Kidney epithelial cell (primary cell): ENCODE measurements at places on chromosomes 7 and 10.

DNA sequence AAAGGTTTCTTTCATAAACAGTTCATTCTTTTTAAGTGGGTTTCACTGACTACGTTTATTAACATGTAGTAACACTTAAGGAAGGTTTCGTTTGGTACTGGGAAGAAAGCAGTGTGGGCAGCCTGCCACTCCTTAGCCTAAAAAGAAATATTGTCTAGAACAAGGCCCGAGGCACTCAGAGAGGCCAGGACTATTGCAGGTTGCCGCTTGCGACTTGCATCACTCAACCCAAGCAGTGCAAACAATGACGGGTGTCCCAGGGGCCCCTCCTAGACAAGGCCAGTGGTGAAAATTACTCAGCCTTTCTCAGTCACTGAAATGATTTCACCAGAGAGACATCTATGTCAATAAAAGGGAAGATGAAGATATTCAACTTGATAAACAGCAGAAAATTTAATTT, 243.9 kb downstream of the SNX13 start:
- no peak for DNase-seq

DNA sequence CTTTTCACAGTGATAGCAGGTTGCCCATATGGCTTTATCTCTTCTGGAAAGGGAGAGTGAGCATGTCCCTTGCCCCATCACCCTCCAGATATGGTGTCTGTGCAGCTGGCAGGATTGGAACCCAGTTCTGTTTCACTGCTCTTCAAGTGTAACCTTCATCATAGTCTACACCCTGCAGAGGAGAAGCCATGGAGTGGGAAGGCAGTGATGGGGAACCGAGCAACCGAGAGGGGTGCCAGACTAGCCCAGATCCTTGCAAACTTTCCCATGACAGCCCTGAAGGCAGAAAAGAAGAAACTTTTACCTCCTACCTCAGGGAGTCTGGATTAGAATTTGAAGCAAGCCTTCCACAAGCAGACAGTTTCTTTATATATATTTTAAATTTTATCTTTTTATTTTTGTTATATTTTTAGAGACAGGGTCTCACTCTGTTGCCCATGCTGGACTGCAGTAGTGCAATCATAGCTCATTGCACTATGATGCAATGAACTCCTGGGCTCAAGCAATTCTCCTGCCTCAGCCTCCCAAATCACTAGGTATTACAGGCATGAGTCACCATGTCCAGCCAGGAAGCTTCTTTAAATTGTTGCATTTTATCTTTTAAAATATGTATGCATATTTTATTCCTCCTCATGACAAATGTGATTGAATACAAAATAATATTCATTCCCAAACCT, 133.3 kb downstream of the KCNMA1 start:
- DNase-seq, result no peak

DNA sequence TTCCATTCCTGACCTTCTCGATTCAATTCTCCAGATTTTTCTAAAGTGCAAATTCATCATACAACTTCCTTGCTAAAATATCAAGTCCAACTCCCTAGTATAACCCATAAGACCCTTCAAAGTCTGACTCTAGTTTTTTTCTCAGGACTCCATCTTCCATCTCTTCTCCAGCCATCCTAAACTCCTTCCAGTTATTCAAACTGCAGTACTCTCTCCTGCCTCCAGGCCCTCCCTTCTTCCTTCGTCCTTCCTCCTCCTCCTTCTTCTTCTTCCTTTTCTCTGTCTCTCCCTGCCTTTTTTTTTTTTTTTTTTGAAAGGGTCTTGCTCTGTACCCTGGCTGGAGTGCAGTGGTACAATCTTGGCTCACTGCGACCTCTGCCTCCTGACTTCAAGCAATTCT, 111.9 kb downstream of the RELN start:
- no peak for DNase-seq

GRCh38 chr10:113060201-113061053, 110.4 kb downstream of the TCF7L2 start:
- no peak for DNase-seq

DNA sequence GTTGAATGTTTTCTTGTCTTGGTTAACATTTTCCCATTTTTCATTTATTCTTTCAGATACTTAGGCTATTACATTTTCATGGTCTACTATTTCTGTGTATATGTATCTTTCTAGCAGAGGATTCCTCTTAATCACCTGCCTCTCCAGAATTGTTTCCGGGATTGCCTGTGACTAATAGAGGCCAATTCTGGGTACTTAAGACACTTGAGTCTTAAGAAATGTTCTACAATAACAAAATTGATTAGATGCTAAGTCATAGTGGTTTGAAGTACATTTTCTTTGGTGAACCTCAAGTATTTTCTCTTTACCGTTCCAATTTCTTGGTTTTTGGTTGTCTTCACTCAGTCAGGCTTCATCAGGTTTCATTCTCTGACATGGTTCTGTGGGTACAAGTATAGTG, 26.4 kb downstream of the BBS9 start:
- peak; percentile 2 for DNase-seq

GRCh38 chr7:15128716-15129115, 226.2 kb upstream of the DGKB start:
- no peak for DNase-seq

DNA sequence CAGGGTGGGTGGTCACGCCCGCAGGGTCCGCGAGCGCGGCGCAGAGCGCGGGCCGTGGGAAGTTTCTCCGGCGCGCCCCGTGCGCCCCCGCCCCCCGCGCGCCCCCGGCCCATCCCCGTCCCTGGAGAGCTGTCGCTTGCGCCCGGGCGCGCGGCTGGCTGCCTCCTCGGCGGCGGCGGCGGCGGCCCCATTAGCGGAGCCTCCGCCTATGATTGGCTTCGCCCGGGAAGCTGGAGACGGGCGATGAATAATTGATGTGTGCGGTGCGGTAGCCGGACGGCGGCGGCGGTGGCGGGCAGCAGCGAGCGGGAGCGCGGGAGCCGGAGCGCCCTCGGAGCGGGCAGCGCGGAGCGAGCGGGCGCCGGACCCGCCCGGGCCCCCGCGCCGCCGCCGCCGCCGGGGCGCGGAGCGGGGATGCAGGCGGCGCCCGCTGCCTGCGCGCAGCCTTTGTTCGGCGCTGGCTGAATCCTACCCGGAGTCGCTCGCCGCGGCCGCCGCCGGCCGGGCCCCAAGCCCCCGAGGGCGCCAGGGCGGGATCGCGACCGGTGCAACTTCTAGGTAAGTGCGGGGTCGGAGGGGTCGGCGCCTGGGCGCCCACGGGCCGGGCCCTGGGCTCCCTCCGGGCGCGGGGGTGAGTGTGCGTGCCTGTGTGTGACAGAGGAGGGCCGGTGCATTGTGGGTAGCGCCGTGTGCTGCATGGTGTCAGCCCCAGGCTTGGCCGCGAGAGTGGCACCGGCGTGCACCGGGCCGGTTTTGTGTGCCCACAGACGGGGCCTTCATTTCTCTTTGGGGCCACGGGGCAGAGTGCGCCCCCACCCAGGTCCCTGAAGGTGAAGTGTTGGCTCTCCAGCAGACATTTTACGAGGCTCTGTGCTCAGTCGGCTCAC, 103.8 kb upstream of the PPIF start:
- no peak for DNase-seq

- no peak for DNase-seq
Measured at GRCh38 chr10:44973323-44974081, 5.1 kb downstream of the DEPP1 start.

- no peak for DNase-seq
Measured at GRCh38 chr10:78162853-78163252, 129.2 kb downstream of the RPS24 start.

- peak; percentile 62 for DNase-seq
Measured at GRCh38 chr7:35697414-35698175, 2.7 kb upstream of the HERPUD2 start.

DNA sequence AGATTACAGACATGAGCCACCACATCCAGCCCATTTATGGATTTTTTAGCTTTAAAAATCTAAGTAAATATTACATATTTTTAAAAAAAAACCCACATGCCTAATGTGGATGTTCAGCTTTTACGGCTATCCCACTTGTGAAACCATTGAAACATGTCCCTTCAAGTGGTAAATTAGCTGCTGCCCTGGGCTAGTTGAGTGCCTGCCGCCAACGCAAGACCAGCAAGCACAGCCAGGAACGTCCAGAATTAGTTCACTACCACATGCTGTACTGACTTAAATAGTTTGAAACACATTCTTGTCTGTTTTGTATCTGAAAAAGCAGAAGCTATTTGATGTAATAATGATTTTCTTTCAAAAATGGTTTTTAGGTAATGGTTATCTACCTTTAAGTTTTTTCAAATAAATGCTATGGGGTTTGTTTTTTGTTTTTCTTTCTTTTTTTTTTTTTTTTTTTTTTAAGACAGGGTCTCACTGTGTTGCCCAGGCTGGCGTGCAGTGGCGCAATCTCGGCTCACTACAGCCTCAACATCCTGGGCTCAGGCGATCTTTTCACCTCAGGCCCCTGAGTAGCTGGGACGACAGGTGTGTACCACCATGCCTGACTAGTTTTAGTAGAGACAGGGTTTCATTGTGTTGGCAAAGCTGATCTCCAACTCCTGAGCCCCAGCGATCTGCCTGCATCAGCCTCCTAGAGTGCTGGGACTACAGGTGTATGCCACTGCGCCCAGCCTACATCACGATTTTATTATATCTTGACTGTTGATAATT, 57.0 kb downstream of the KLRG2 start:
- DNase-seq, result no peak
